Caudate nucleus (tissue), 63 donors: ENCODE measurements at places on chromosomes 16 and 17.
A peak's percentile ranks its signal among the peaks of the same experiment; 100 is the strongest.

GRCh38 chr16:4241258-4241927 lies 487 bp downstream of the SRL start:
- no peak for DNase-seq

GRCh38 chr16:88649924-88650748 lies 717 bp downstream of the CYBA start:
- DNase-seq, result no peak

DNA sequence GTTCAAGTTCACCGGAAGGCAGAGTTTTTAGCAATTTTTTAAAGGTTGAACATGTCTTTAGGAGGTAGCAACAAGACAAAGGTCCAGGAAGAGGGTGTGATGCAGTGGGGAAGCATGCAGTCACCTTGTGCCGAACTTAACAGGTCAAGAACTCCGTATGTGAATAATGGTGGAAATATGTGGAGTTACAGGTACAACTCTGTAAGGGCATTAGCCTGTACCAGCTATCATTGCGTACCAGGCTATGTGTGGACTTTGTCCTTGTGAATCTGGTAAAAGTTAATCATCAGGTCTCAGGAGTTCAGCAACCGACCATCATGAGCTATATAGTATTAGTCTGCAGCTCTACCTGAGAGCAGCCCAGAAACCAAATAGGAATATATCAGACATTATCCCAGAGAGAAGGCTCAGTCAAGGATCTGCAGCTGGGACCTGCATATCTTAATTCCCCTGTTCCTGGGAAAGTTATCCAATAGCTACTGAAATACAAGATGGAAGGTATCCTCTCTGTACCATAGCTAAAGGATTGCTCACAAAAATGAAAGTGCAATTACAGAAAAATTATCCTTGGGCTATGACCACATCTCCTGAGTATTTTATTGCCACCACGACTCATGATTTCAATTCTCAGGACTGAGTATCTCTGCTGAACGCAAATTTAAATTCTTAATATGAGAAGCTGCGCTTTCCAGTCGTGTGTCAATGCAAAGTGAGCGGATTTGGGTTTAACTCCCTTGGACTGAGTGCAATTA lies 469.3 kb downstream of the CDH13 start:
- no peak for DNase-seq

DNA sequence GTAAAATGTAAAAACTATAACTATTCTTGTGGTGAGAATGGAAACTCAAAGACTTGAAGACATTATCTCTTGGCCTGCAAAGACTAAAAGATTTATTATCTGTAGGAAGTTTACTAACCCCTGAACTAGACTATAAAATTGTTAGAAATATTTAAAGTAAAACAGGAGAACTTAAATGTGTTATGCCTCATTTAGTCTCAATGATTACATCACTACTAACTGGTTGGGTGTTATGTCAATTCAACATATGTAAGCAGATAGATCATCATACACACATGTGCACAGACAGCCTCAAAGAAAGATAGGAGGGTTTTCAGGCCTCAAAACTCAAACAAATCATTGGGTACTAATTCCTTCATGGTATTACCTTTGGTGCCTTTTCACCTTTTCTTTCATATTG lies 7.6 kb downstream of the STX8 start:
- no peak for DNase-seq

GRCh38 chr16:29849505-29849904 lies 13.5 kb downstream of the CDIPT start:
- DNase-seq, result no peak

DNA sequence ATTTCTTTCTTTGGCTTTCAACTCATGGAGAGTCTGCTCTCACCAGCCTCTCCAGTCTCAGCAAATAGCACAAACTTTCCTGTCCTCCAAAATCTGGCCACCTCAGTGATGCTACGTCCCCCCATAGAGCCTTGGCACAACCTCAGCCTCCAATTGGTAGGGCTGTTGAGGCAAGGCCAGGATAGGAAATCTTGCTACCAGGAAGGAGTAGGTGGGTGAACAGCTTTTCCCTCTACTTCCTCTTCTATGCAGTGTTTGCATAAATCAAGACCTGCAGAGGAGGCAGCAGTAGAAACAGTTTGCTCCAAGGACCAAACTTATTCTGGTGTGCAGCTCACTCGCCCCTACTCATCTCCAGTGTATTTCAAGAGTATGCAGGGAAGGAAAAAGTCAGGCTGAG lies 701 bp upstream of the DPEP2 start:
- DNase-seq, result no peak

GRCh38 chr16:15751940-15752339 lies 101.9 kb downstream of the NDE1 start:
- no peak for DNase-seq

- no peak for DNase-seq
Observed at GRCh38 chr16:28312327-28312726, 20.0 kb downstream of the SBK1 start.

DNA sequence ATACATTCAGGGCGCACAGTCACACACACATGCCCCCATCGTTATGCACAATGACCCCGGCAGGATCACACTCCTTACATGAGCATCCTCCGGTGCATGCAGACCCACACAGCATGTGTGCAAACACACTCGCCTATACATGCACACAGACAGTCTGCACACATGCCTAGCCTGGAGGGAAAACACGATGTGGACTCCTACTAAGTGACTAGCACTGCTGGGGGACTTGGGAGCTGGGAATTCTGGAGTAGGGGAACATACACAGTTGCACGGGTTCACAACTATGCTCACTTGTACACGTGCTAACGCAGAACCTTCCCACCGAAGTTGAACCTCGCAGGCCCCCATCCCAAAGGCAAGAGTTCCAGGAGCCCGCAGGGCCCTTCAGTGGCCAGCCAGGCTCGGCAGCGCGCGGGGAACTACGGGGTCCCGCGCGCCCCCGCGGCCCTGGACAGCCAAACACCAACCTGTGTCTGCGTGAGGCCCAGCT lies 2.0 kb downstream of the DLX3 start:
- DNase-seq, result no peak

- DNase-seq, result no peak
Observed at GRCh38 chr16:68519225-68519745, 19.8 kb upstream of the ZFP90 start.

DNA sequence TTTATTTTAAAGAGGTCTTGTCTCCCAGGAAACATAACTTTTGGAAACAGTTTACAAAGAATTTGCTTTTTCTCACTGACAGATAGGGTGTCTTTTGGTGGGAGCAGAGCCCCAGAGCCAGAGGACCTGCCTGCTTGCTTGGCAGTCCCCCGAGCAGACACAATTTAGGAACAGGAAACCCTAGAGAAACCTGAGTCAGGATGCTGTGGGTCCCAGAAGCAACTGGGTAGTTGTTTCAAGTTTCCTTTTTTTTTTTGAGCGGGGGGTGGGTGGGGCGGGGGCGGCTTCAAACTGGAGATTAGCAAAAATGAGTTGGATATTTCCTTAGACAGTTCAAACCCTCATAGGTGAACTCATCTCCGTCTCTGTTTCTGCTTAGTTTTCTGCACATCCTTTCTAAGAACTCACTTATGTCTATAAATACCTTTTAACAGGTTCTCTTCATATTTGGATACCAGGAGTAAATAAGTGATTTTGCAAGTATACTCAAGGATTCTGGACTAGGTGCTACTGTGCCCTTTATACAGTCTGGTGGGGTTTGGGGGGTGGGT lies 135.1 kb downstream of the PRKCA start:
- no peak for DNase-seq

- no peak for DNase-seq
Observed at GRCh38 chr17:21171309-21171922, 42.5 kb downstream of the TMEM11 start.

DNA sequence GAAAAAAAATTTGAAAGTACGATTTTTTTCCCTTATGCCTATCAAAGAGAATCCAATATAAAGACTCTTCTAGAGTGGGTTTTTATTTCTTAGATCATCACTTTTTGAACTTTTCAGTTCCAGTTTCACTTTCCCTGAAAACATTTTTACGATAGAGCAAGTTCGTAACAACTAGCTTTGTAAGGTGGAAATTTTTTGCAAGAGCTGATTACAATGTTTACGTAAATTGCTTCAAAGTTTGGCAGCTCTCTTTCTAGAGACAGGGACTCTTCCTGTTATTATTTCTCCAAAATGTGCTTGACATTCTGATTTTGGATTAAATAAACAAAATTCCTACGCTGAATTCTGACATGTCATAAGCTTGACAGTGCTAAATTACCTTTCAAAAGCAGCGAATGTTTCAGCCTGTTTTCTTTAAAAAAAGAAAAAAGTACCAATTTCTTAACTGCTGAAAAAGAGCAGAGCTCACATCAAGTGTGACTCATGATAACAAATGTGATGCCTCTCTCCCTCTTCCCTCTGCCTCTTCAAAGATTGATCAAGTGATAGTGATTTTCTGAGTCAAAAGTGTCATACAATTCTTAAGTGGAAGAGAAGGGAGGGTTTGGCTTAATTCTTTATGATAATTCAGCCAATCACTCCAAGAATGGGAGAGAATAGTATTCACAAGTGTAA lies 175.2 kb downstream of the KCNJ2 start:
- no peak for DNase-seq

DNA sequence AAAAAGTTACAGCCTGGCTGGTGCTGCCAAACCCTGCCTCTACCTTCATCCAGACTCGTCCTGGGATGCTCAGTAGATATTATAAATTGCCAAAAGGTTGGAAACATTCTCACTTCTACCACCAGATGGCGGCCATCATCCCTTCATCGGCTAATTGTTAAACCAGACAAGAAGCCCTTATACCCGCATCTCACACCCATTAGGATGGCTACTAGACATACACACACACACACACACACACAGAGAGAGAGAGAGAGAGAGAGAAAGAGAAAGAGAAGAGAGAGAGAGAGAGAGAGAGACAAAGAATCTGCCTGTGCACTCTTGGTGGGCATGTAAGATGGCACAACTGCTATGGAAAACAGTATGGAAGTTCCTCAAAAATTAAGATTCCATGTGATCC lies 15.0 kb upstream of the SCIMP start:
- DNase-seq, result peak; percentile 55

DNA sequence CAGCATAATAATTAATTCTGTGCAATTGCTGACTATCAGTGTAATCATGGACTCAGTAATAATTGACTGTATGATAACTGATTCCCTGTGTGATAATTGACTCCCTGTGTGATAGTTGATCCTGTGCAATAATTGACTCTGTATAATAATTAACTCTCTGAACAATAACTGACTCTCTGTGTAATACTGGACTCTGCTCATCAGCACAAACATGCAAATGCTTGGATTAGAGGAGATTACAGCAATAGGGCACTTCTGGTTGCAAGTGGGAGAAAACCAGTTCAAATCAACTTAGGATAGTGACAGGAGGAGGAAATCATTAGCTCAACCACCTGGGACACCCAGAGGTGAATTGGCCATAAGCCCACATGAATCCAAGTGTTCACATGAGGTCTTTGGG lies 582.1 kb downstream of the RBFOX1 start:
- DNase-seq, result no peak
